ENCODE measurements at places on chromosomes 4 and X.

- DNase-seq: no peak
Observed at GRCh38 chr4:23805450-23805851, 84.4 kb downstream of the PPARGC1A start.

GRCh38 chrX:68658530-68658929 lies 11.1 kb downstream of the STARD8 start:
- DNase-seq: peak; percentile 58

GRCh38 chr4:62797221-62797620 lies 1597.1 kb downstream of the ADGRL3 start:
- no peak for DNase-seq

DNA sequence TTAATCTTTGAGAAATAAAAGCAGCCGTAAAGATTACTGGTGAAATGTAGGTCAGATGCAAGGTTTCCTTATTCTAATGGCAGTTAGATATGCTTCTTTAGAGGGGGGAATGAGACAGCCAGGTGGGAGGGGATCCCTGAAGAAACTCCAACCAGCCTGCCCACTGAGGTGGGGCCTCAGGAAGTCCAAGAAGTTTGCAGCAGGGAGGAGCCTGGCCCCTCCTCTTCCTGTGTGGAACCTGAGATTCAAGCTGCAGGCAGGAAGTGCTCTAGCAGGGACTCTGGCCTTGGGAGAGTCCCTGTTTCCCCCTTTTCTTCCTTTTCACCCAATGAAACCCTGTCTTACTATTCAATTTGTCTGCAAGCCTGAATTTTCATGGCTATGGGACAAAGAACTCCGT lies 101.4 kb upstream of the SLITRK2 start:
- no peak for DNase-seq

GRCh38 chrX:12779534-12779933 lies 11.7 kb upstream of the PRPS2 start:
- DNase-seq: no peak

- peak; percentile 72 for DNase-seq
Observed at GRCh38 chr4:154958621-154959358, 177.7 kb downstream of the RBM46 start.

DNA sequence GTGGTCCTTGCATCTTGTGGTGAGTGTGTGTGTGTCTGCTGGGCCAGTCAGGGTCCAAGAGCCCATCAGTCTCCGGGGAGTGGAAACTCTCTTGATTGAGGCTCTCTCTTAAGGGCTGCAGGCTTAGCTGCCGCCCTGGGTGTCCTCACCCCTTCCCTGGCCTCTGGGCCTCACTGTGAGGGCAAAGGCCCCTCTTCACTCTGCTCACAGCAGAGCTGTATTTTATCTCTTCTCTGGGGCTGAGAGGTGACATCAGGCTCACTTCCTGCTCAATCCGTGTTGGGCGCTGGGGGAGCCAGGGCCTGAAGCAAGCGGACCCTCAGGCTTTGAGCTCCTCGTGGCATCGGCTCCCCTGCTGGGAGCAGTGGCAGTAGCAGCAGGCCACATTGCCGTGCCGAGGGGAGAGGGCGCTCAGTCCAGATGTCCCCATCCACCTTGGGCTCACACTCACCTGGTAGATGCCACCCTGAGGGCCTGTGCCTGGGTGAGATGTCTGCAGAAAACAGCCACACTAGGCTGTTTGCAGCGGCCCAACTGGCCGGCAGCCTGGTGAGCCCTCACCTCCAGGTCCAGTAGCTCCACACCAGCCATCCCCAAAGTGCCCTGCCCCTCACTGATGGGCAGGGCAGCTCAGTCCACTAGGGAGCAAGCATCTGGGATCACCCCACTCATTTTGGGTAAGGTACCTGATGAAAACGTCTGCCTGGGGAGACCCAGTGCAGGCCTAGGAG lies 24.7 kb upstream of the PRPS1 start:
- no peak for DNase-seq

GRCh38 chr4:149370785-149371420 lies 444.7 kb downstream of the IQCM start:
- DNase-seq: no peak

GRCh38 chrX:37786624-37787422 lies 7.0 kb downstream of the CYBB start:
- no peak for DNase-seq

DNA sequence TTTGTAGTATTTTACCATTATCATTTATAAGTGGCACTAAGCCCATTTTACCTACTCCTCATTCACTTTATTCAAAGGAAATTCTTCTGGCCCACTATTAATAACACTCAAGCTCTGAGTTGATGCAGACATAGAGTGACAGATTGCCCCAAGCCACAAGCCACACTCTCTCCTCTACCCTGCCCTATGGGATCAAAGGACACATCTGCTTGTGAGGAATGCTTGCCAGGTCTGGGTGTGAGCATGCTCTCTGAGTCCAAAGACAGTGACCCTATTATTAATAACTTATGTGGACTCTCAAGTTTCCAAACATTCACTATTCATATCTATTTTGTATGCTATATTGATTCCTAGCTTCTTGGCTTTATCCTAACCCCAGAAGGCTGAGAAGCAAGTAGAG lies 18.5 kb downstream of the ETNPPL start:
- no peak for DNase-seq

DNA sequence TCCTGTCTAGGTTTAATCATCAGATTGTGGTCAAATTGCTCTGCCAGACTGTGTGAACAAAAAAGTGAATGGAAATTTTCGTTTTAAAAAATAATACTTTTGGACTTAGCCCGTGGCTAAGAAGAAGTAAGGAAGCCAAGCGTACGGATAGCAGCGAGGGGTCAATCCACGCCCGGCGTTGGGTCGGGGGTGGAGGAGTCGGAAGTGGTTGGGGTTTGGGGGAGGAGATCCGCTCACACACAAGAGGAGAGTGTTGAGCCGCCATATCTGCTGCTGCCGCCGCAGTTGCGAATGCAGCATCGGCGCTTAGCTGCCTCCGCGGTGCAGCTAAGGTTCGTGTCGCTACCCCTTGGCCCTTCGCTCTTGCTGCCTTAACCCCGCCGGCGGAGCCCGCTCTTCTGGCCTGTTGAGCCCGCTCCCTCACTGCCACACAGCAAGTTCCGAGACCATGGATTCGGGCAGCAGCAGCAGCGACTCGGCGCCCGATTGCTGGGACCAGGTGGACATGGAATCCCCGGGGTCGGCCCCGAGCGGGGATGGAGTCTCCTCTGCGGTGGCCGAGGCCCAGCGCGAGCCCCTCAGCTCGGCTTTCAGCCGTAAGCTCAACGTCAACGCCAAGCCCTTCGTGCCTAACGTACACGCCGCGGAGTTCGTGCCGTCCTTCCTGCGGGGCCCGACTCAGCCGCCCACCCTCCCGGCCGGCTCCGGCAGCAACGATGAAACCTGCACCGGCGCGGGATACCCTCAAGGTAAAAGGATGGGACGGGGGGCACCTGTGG lies at the start of gene GSPT2:
GSPT2 (plus strand) TSS at position 264 of the 779 bp plus-strand sequence; CDS start at position 449, 185 bp downstream.
- DNase-seq: peak; percentile 65

GRCh38 chr4:36884151-36884550 lies 360.4 kb upstream of the NWD2 start:
- DNase-seq: no peak

- DNase-seq: no peak
Observed at GRCh38 chrX:104282166-104282725, 27.5 kb upstream of the ESX1 start.

DNA sequence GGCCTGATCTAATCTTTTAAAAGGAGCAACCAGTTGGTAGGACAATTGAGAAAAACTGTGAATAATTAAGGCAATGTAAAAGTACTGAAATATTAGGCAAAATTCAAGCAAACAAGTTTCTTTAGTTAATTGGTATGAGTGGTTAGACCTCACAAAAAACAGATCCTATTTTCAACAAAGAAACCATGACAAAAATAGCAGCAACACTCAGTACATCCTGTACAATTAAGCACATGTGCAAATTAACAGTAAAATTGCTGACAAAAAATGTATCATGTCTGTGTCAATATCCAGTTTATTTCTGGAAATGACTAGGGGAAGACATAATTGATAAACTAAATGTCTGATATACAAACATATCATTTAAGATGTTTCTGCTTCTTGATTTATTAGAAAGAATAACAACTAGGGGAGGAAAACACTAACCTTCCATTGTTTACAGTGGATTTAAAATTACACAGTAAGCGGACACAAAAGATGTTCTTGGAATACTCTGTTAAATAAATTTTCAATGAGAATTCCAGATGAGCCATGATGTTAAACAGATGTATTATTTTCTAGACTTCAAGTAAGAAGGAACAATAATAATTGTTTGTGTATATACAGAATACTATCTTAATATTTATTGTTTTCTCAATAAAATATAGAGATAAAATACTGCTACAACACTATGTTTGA lies 638.9 kb downstream of the SPRY1 start:
- no peak for DNase-seq

- DNase-seq: no peak
Observed at GRCh38 chrX:15848576-15848975, 6.0 kb downstream of the AP1S2 start.

GRCh38 chr4:151446208-151446607 lies 37.2 kb downstream of the FHIP1A start:
- DNase-seq: no peak

GRCh38 chr4:113575401-113575800 lies 186.1 kb downstream of the CAMK2D start:
- no peak for DNase-seq

DNA sequence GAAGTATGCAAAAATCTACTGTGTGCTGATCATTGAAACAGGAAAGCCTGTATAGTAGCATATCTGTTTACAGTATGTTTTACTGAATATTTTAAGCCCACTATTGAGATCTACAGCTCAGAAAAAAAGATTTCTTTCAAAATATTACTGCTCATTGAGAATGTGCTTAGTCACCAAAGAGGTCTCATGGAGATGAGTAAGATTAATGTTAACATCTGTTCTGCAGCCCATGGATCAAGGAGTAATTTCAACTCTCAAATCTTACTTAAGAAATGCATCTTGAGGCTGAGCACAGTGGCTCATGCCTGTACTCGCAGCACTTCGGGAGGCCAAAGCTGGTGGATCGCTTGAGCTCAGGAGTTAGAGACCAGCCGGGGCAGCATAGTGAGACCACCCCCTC lies 3.3 kb downstream of the RNF4 start:
- no peak for DNase-seq

GRCh38 chrX:13780868-13781427 lies 35.9 kb downstream of the GPM6B start:
- DNase-seq: no peak

DNA sequence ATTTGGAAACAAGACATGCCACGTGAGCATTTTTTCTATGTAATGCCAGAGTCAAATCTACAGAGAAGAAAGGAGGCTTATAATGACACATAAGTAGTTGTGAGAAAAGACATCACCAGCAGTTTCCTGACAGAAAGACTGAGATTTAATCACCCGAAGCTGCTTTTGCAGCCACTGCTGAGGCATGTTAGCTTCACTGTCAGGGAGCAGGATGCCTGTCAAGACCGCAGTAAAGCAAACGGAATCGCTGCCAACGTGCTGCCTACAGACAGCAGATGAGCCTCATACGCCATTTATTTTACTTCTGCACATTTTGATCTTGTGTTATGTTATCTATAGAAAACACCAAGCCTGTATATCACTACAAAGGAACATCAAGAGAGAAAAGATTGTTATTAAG lies 68.7 kb upstream of the NDST3 start:
- no peak for DNase-seq

DNA sequence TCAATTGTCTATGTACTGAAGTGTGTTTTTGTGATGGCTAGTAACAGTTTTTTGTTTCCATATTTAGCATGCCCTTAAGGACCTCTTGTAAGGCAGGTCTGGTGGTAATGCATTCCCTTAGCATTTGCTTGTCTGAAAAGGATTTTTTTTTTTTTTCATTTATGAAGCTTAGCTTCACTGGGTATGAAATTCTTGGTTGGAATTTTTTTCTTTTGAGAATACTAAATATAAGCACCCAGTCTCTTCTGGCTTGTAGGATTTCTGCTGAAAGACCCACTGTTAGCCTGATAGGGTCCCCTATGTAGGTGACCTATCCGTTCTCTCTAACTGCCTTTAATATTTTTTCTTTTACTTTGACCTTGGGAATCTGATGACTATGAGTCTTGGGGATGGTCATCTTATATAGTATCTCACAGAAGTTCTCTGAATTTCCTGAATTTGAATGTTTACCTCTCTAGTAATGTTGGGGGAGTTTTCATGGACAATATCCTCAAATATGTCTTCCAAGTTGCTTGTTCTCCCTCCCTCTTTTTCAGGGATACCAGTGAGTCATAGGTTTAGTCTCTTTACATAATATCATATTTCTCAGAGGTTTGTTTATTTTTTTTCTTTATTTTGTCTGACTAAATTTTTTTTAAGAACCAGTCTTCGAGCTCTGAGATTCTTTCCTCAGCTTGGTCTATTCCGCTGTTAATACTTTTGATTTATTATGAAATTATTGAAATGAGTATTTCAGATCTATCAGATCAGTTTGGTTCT lies 157.1 kb upstream of the PGRMC2 start:
- no peak for DNase-seq

DNA sequence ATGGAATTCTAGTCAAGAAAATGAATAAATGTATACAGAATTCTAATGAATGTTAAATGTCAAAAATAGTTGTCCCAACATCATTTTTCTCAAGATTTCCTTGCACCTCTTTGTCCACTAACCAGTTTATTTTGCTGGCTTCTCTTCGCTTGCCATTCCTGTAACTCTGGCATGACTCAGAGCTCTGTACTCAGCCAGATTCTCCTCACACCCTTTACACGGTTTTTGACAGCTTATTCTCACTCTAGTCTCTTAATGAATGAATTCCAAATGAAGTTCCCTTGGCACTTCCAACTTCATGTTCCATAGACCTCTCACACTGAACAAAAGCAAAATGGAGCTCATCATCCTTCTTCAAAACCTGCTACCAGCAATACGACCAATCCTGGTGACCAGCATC lies 419.3 kb upstream of the SLIT2 start:
- DNase-seq: no peak

DNA sequence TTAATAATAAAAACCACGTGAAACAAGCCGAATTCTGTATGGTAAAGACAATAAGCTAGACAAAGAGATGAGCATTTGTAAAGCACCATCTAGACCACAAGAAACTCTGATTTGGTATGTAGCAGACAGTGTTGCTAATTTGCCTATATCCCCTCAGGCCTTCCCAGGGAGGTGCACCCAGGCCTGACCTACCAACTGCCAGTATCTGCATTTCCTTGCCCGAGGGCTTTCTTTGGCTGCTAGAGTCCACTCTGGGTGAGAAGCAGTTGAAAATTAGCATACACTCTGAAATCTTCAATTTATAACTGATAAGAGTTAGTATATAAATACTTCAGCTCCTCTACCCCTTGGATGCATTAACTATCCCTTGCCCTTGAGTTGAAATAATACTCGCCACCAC lies 37.4 kb upstream of the IL1RAPL1 start:
- DNase-seq: no peak

DNA sequence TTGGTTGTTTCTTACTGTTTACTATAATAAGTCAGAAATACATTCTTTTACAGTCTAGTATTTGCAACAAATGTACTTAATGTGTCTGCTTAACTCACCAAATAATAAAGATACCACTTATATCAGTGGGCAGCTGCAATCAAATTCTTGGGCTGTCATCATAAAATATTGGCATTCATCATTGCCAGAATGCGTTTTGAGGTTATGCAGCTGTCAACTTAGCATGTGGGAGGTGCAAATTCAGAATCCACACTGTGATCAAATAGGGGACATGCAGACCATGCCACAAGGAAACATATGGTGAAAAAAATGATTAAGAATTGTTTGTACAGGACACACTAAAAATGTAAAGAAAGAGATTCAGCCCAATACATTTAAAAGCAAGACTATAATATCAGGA lies 86.5 kb downstream of the HCCS start:
- no peak for DNase-seq

- DNase-seq: no peak
Observed at GRCh38 chr4:48108309-48109073, 25.6 kb downstream of the TXK start.

GRCh38 chr4:171118091-171118490 lies 695.1 kb upstream of the GALNTL6 start:
- no peak for DNase-seq
